Stimulated activated naive CD4-positive, alpha-beta T cell (primary cell): ENCODE measurements at places on chromosomes 4 and X.

DNA sequence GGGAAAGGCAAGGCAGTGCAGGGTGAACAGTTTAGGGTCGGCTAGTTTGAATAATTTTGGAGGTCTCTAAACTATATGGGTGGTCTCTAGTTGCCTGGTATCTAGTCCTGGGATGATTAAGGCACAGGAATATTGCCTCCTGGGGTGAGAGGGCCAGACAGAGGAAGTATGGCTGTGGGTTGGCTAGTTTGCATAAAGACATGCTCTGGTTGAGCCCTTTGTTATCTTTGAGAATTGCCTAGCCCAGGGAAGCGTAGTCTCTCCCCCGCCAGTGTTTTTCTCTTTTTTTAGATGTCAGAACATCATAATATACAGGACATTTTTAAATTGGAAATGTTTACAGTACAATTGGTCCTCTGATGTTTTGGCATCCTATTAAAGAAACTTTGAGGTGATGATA is 163.5 kb downstream of the PWWP3B start:
- DNase-seq: no peak

DNA sequence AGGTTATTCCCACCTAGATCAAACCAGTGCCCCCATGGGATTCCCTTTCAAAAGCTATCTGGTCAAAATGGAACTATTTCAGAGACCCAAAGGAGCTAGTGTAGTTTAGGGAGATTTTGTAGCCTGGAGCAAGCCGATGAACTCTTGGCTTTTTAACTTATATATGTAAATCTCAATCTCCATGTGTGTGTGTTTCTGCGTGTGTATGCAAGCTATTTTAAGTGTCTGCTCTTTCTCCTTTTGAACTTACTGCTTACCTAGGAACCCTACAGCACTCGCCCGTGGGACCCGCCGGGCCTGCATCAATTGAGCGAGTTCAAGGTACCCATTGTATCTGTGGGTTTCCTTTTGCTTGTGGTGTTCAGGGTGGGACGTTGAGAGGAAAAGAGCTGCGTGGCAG is 10.4 kb downstream of the CSTF2 start:
- no peak for DNase-seq

GRCh38 chr4:183834252-183834651 is 70.9 kb upstream of the STOX2 start:
- DNase-seq: no peak

DNA sequence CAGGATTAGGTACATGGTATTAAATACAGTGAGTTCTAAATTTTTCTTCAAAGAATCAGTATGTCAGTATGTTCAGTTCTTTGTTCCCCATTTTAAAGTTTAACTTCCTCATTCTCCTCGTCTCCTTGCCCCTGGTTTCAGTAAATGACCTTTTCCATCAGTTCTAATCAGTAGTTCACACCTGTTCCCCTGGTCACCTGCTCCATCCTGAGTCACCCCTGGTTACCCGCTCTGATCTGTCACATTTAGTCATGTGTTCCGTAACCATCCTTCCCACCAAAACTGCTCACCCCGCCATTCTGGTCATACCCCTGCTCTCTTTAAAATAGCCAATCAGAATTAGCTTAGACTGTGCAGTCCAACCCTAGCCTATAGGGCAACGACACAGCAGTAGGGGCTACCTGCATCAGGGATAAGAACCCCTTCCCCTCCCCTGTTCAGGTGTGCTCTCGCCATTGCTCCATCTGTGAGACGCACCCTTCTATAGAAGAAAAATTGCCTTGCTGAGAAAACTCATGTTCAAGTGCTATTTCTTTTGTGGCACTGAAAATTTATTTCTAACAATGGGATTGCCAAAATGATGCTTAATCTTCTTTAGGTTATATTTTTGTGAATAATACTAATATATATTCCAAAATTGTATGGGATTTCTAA is 181.3 kb downstream of the OR13H1 start:
- no peak for DNase-seq

GRCh38 chr4:93063325-93063724 is 759.6 kb downstream of the GRID2 start:
- DNase-seq: no peak

DNA sequence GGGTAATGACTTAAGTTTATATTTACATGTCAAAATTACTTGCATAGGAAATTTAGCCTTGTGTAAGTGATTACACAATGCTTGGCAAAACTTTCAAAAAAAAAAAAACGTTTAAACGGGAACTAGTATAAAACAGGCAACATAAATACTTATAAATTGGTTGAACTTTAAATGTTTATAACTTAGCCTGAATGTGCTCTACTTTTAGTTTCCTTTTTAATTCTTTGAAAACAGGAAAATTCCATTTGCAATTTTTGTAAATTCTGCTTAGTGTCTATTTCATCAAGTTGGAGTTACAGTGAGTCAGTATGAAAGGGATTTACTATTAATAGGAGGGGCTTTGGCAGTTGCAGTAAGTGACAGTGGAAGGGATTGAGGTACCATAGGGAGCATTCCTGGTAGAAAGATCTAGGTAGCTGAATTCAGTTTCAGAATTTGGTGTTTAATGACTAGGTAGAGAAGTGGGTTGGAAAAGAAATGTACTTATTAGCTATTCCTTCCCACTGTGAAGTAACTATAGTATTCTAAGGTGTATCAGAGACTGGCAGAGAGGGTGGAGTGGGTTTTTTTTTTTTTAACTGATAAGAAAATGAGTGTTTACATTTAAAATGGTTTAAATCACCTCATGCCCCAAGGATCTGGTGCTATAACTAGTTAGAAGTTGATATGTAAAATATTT is 2.8 kb downstream of the STAG2 start:
- no peak for DNase-seq

GRCh38 chr4:38373375-38373774 is 290.6 kb upstream of the KLF3 start:
- no peak for DNase-seq

GRCh38 chr4:81541161-81541945 is 69.6 kb upstream of the RASGEF1B start:
- DNase-seq: no peak

DNA sequence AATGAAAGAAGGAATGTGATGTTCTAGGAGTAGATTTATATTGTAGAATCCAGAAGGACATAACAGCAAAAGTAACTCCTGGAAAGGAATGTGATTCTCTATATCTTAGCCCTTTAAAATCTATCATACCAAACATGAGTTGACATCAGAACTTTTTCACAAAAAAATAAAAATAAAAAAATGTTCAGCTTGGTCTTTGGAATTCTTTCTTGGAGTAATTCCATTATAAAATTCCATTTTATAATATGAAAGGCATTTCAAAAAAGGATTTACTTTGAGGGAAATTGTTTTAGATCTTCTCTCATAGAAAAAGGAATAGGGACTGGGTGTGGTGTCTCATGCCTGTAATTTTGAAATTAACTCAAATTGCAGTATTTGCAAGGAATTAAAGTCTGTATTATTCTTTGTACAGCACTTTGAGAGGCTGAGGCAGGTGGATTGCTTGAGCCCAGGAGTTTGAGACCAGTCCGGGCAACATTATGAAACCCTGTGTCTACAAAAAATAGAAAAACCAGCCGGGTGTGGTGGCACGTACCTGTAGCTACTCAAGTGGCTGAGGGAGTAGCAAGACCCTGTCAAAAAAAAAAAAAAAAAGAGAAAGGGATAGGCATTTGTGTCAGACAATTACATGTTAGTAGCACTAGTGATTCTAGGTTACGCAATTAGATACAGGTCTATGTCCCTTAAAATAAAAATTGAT is 134.9 kb downstream of the SLC4A4 start:
- DNase-seq: no peak

GRCh38 chr4:10200869-10201268 is 84.3 kb upstream of the WDR1 start:
- DNase-seq: no peak

- DNase-seq: no peak
These were observed 29.5 kb upstream of the TSPAN5 start for GRCh38 chr4:98687876-98688275.

GRCh38 chrX:34859191-34859590 is 83.4 kb upstream of the FAM47B start:
- DNase-seq: no peak

- DNase-seq: no peak
These were observed 7.8 kb downstream of the HMGB3 start for GRCh38 chrX:150990910-150991309.

DNA sequence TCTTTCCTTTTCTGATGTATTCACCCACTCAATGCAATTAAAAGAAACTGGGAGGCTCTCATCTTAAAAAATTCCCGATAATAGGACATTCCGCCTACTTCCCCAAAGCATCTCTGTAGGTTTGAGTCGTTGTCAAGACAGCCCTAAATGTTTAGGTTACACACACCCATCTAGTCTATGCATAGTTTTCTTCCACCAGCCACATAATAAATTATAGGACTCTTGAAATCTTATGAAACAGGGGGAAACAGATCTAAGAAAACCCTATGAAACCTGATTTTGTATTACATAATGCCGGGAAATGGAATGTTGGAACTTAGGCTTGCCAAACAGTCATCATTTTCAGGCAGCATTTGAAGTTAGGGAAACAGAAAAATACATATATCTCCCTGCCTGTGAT is 150.0 kb downstream of the PRKX start:
- DNase-seq: no peak

GRCh38 chr4:15707363-15707715 is 4.5 kb downstream of the BST1 start:
- DNase-seq: no peak
